Psoas muscle (tissue), 8 donors: ENCODE measurements at places on chromosomes 1 and 21. TPM values are rescaled to one million over a fixed set of nuclear protein-coding genes. Genes with fewer than 3 reads are reported as not detected.

The SLAMF9 gene
- total RNA-seq = not detected

The ST6GALNAC5 gene
- 0.66 TPM for total RNA-seq

The TRNP1 gene
- total RNA-seq = 1.3 TPM

The PCSK9 gene
- total RNA-seq = not detected

The IRF6 gene
- 0.32 TPM for total RNA-seq

The RIPPLY3 gene
- not detected for total RNA-seq

- H3K4me1 ChIP-seq = no peaks in the 10 kb centered on the region
- H3K4me3 ChIP-seq = no peak overlapping the region
Measured at GRCh38 chr1:60245324-60245723, 171.8 kb upstream of the C1orf87 start.

DNA sequence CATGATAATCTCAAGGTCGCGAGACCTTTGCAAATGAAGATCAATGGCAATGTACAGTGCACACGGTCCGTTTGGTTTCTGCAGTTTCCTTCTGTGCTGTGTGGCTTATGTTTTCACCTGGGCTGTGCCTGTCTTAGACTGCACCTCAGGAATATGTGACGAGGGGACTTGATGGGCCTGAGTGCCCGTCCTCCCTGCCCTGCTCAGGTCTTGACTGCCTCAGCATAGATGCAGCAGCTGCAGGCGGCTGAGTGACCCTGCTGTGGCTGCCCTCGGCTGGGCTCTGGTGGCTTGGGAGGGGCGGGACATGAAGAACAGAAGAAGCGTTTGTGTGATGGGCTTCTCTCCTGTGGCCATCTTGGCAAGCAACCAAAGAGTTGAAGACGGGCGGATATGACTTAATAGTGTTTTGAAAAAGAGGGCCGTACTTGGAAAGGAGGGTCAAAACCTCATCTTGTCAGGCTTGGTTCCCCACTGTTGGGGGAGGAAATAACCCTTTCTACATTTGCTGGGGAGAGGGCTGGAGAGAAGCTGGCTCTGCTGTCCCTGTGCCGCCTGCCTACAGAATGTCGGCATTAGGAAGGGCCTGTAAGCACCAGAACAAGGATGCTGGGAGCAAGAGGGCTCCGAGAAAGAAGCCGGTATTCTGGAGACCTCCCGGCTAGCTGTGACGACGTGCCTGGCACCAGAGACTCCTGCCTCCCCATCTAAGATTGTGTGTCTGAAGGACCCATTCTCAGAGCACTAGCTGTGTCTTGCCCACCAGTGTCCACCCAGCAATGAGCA lies 7.1 kb downstream of the MYBPHL start:
- H3K4me3 ChIP-seq = no peak overlapping the region
- H3K4me1 ChIP-seq = peaks cover 13% of the 10 kb centered on the region
- peak overlapping the region; percentile 61 for H3K27ac ChIP-seq
- DNase-seq = peak; percentile 40
- H3K36me3 ChIP-seq = no peaks in the 10 kb centered on the region

GRCh38 chr1:39898648-39899603 lies 2.8 kb downstream of the MYCL start:
- H3K27me3 ChIP-seq = peaks cover 21% of the 10 kb centered on the region
- DNase-seq = no peak
- no peak overlapping the region for H3K4me3 ChIP-seq
- H3K4me1 ChIP-seq = peaks cover 7% of the 10 kb centered on the region
- no peaks in the 10 kb centered on the region for H3K36me3 ChIP-seq

DNA sequence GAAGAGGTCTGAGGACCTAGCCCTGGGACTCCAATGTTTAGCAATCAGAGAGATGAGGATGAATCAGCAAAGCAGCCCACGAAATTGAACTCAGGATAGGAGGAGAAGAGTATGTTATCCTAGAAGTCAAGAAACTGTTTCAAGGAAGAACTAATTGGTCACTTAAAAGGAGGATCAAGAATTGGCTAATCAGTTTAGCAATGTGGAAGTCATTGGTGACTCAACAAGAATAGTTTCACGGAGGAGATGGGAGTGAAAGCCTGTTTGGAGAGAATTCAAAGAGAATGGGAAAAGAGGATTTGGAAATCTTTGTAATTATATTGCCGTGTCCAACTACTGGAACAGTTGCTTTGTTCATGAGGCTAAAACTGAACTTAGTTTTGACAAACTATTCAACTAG lies 7.4 kb downstream of the HMCN1 start:
- H3K27ac ChIP-seq = no peak overlapping the region
- DNase-seq = no peak
- H3K4me1 ChIP-seq = no peaks in the 10 kb centered on the region
- no peak overlapping the region for H3K4me3 ChIP-seq
- no peaks in the 10 kb centered on the region for H3K36me3 ChIP-seq
- H3K27me3 ChIP-seq = no peaks in the 10 kb centered on the region

GRCh38 chr1:28161751-28162150 lies 14.7 kb downstream of the PTAFR start:
- no peak overlapping the region for H3K4me3 ChIP-seq
- H3K27ac ChIP-seq = no peak overlapping the region
- peak; percentile 5 for DNase-seq
- no peaks in the 10 kb centered on the region for H3K27me3 ChIP-seq

DNA sequence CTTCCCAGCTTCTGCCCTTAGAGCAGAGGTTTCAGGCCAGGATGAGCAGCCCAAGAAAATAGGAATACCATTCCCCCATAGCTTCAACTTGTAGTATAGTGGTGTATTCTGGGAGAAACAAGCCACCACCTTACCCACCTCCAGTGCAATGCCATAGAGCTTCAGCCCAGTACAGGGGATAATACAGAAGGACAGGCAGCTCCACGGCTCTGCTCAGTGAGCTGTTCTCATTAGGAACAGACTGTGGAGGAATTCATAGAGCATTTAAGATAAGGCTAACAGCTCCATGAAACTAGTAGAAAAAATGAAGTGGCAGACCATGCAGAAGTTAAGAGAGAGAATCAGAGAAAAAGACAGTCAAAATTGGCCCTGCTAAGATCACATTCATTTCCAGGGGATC lies 294.7 kb upstream of the POGK start:
- H3K27me3 ChIP-seq = no peaks in the 10 kb centered on the region
- H3K36me3 ChIP-seq = no peaks in the 10 kb centered on the region
- no peaks in the 10 kb centered on the region for H3K4me1 ChIP-seq
- DNase-seq = no peak
- H3K4me3 ChIP-seq = no peak overlapping the region

- DNase-seq = peak; percentile 43
- peaks cover 41% of the 10 kb centered on the region for H3K4me1 ChIP-seq
- H3K4me3 ChIP-seq = no peak overlapping the region
- peak overlapping the region; percentile 64 for H3K27ac ChIP-seq
- no peaks in the 10 kb centered on the region for H3K36me3 ChIP-seq
Measured at GRCh38 chr1:203672346-203672745, 45.7 kb downstream of the ATP2B4 start.

DNA sequence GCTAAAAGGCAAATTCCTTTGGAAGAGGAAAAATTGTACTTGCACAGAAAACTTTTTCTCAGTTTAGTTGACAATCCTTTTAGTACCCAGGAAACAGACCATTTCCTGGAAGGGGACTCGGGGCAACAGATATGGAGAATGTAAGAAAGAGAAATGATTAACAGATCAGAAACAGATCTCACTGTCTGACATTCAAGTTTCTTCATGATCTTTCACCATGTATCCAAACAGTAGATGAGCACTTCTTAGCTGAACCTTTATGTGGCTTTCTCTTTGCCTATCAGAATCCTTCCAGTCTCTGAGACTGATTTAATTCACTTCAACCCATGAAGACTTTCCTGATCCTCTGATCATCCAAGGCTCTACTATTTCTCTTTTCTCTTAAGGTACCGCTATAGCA lies 2.7 kb downstream of the TTLL7 start:
- H3K4me3 ChIP-seq = no peak overlapping the region
- H3K36me3 ChIP-seq = no peaks in the 10 kb centered on the region
- H3K27ac ChIP-seq = no peak overlapping the region
- H3K27me3 ChIP-seq = no peaks in the 10 kb centered on the region
- no peak for DNase-seq
- peaks cover 4% of the 10 kb centered on the region for H3K4me1 ChIP-seq

GRCh38 chr1:110258734-110259133 lies 48.6 kb downstream of the KCNC4 start:
- no peak overlapping the region for H3K27ac ChIP-seq
- peaks cover 13% of the 10 kb centered on the region for H3K4me1 ChIP-seq
- DNase-seq = no peak
- no peaks in the 10 kb centered on the region for H3K27me3 ChIP-seq
- no peak overlapping the region for H3K4me3 ChIP-seq

DNA sequence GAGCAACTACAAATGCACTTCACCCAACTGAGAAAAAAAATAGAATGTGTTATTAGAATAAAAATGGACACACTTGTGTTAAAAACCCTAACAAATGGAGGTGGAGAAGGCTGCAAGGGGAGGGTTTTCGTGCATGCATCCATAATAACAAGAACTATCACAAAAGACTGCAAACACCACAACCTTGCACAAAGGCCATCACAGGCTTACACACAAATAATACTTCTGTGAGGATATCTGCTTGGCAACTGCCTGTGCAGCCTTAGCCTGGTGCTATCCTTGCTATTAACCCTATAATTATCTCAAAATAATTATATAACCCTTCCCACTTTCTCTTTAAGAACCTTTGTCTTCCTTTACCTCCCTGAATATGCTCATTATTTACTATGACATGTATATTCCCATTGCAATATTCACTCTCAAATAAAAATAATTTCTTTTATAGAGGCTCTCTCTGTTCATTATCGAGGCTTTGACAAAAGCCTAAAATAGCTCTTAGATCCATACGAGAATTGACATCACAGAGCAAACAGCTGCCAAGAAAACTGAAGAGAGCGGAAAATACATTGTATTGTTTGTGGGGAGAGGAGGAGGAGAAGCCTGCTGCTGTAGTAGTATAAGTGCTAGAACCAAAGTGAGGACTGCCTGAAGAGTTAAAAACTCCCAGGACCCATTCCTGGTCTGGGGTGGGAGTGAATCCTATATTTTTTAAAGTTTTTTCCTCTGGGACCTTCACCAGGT lies 1768.7 kb downstream of the BRINP3 start:
- DNase-seq = no peak
- H3K4me3 ChIP-seq = no peak overlapping the region
- no peaks in the 10 kb centered on the region for H3K36me3 ChIP-seq
- no peaks in the 10 kb centered on the region for H3K27me3 ChIP-seq

DNA sequence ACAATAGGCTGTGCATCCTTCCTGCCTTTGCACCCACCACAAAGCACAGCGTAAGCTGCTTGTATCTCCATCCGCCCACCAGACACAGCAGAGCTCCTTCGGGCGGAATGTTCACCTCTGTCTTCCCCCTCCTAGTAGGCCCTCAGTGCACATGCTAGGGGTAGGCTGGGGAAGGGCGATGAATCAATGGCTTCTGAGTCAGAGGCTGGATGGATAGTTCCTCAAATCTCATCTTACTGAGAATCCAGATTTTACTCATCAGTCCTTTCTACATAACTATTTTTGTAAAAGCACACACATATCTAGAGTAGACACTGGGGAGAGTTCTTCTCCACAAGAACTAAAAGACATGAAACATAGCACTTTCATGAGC lies 73.8 kb downstream of the BCAR3 start:
- no peak for DNase-seq
- no peaks in the 10 kb centered on the region for H3K36me3 ChIP-seq
- peak overlapping the region; percentile 86 for H3K27ac ChIP-seq
- H3K4me1 ChIP-seq = peaks cover 76% of the 10 kb centered on the region
- no peak overlapping the region for H3K4me3 ChIP-seq

DNA sequence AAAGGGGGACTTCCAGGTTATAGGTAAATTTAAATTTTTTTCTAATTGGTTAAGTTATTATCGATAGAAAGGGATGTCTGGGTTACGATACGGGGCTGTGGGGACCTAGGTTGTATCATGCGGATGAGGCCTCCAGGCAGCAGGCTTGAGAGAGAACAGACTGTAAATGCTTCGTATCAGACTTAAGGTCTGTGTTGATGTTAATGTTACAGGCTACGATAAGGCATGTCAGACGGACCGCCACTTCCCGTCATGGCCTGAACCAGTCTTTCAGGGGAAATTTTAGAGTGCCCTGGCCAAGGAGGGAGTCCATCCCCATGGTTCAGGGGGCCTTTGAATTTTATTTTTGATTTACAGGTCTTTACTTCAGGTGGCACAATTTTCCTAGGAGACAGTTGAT lies 16.7 kb downstream of the ABCG1 start:
- H3K27me3 ChIP-seq = no peaks in the 10 kb centered on the region
- peak overlapping the region; percentile 70 for H3K4me3 ChIP-seq
- H3K36me3 ChIP-seq = no peaks in the 10 kb centered on the region

DNA sequence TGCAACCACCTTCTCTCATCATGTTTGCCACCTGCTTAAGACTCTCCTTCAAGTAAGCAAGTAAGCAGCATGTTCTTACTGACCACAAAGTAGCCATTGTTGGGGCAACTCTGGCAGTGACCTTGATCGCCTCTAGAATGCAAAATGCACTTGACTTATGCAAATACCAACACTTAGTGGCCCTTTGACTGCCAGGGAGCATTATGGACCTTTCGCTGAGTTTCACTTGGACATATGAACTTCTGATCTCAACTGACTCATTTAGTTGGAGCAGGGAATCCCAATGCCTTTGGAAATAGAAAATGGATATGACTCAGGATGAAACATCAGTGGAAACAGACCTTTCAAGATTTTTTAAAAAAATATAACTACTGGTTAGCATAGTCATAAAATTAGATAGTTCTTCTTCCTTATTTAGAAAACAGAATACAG lies 6.1 kb upstream of the PLA2G5 start:
- no peak overlapping the region for H3K4me3 ChIP-seq
- no peak for DNase-seq
- H3K4me1 ChIP-seq = no peaks in the 10 kb centered on the region
- no peak overlapping the region for H3K27ac ChIP-seq
- H3K27me3 ChIP-seq = no peaks in the 10 kb centered on the region

DNA sequence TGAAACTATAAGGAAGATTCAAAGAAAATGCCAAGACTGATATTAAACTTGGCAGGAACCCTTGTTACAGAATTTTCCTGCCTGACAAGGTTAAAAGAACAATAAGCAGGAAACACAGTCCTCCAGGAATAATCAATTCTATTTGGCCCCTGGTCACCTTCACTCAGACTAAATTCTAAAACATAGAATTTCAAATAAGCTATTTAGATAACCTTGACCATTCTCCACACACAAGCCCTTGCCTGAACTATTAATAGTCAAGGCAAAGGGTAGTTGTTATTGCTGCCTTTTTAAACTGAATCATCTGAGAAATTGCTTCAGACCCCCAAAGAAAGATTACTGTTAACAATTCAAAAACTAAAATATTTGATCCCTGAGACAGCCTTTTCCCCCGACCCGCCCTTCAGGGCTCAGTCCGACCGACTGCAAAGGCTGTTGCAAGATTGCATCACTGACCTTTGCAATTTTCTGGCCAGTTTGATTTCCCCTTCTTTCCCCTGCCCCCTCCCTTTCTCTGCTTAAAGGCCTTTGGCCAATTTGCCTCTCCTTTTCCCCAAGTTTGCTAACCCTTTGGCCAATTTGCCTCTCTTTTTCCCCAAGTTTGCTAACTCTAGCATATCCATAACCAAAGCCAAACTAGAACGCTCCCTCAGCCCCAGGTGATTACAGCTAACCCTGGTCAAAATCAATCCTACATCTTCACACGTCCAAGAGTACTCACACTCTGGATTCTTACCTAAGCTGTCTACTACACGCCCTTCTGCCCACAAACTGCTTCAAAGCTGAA lies 1.4 kb upstream of the G0S2 start:
- peak overlapping the region; percentile 89 for H3K27ac ChIP-seq
- peak overlapping the region; percentile 72 for H3K4me3 ChIP-seq
- no peaks in the 10 kb centered on the region for H3K27me3 ChIP-seq
- no peaks in the 10 kb centered on the region for H3K36me3 ChIP-seq

- DNase-seq = no peak
- no peak overlapping the region for H3K4me3 ChIP-seq
- no peaks in the 10 kb centered on the region for H3K36me3 ChIP-seq
- H3K27ac ChIP-seq = no peak overlapping the region
- H3K27me3 ChIP-seq = no peaks in the 10 kb centered on the region
Measured at GRCh38 chr1:107593501-107594209, 371.3 kb downstream of the VAV3 start.
